GM06990 (cell line): ENCODE measurements at places on chromosomes 1 and 21.

DNA sequence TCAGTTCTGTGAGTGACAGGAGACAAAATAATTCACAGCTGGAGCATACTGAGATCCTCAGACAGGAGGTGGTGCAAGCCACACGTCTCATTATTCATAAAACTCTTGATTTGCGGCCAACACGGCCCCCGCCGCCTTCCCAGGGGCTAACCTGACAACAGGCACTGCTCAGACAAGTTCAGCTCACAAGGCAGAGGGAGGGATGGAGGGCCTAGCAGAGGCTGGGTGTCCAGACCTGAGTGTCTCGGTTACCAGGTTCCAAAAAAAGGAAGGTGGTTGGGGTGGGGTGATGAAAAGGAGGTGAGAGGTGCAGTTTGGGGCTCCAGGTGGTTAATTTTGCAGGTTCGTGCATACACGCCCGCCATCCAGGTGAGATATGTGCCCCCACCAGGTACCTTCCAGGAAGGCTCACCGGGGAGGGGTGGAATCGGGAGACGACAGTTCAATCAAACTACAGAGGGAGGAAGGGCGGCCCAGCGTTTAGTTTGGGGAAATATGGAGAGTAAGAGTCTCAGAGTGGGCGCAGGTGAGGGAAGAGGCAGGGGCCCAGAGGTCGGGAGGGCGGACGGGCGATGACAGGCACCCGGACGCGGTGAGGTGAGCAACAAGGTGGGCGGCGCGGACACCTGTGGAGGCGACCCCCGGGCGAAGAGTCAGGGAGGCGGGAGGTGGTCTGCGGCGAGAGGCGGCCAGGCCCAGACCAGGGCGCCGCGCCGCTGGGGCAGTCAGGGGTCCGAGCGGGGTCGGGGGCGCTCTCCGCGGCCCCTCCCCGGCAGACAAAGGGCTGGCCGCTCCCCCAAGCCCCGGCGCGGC, 629 bp downstream of the CTNNBIP1 start:
- DNase-seq: peak; percentile 38

DNA sequence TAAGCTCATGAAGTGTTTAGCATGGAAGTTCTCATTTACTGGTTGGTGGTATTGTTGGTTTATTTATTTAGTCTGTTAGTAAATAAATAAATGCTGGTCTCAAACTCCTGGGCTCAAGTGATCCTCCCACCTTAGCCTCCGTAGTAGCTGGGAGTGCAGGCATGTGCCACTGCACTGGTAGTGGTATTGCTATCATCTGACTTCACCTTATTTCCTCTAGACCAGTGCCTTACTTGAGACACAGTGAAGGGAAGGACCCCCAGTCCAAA, 1.4 kb upstream of the SLC2A1 start:
- no peak for DNase-seq

DNA sequence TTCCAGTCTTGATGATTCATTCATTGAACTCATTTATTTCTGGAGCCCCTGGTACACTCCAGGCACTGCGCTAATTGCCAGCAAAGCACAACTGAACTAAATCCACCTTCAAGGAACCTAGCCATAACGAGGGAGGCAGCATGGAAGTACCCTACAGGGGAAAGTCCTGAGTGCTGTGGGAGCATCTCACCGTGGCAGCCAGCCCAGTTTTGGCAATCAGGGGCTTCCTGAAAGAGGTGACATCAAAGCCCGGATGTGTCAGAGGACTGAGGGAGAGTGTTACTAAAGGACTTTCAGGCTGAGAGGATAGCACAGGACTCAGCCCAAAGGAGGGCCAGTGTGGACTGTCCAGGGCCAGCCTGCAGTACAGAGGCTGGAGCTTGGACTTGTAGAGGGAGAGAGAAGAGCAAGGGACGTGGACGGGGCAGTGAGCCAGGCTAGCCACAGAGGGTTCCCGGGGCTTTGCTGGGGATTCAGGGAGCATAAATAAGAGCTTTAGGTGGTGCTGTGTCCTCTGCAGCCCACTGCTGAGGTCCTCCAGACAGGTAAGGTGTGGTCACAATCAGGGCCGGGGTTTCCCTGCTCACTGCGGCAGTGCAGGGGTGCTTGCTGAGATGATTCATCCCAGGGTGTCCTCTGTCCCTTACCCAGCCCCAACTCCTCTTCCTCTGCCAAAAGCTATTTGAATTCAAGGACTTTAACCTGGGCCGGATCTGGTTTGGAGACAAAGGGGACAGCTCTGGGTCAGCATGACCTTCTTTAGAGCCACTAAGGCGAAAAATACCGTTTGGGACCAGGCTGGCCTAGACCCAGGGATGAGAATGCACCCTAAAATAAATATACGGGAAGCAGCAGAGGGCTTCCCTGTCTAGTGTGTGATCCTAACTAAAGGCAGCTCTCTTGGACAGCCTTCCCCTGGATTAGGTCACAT, 128.3 kb downstream of the EDEM3 start:
- DNase-seq: no peak

DNA sequence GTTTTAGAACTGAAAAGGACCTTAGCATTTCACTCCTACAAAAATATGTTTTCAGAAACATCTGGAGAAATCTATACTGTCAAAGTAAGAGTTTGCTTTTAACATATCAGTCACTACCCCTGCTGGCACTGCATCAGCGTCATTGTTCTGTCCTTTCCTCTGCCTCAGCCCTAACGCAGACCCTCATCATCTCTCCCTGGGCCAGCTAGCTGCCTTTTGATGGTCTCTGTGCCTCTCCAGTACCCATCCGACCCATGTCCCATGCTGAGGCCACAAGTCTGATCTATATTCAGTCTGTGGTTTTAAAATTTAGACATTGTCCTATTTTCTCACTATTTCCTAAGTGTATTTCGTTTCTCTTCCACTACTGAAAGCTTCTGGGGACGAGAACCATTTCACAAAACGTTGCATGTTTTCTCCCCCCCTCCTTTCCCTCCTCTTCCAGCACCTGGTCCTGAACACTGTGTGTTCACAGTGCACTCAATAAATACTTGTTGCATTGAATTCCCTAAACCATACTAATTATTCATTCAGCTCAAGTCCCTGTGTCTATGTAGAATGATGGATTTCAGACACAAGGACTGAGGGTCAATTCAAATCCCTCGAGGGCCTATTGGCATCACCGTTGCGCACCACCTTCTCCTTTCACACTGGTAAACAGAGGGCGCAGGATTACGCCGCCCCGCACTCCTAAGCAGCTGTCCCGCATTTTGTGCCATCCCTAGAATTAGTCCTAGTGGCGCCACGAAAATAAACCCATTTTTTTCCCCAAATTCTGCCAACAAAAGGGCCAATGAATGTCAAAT, 53.4 kb downstream of the CD2 start:
- DNase-seq: no peak

DNA sequence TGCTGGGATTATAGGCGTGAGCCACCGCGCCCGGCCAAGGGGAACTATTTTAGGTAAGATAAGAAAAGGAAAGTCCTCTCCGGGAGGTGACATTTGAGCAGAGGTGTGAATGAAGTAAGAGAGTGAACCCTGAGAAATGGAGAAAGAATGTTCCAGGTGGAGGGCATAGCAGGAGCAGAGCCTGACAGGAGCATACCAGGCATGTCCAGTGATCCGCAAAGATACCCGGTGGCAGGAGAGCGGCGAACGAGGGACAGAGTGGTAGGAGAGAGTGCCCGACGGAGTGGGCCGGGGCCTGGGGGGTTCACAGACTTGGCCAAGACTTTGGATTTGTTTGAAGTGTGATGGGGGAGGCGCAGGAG, 7.9 kb upstream of the RPS6KA1 start:
- DNase-seq: no peak

DNA sequence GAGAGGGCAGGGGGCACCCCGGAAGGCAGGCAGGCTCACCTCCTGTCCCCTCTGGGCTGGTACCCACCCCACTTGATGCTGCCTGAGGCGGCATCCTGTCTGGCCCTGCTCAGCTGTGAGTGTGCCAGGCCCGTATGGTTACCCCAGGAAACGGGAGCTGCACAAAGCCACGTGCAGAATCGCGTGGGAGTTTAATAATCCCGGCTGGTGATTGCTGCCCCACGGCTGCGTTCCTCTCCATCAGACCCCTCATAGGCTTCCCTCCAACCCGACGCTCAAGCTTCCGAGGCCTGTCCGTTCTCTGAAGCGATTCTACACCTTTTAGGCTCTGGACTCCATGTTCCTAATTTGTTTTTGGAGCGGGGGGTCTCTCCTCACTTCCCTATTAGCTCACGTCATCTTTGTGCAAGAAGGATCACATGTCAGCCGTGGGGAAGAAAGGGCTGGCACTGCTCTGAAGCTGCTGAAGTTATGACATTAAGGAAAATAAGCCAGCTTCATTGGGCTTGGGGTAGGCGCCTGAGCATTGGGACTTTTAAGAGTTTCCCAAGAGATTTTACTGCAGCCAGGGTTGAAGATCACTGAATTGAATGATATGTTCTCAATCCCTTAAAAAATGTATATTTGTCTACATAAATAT, 1.1 kb upstream of the B3GALT5 start:
- no peak for DNase-seq

DNA sequence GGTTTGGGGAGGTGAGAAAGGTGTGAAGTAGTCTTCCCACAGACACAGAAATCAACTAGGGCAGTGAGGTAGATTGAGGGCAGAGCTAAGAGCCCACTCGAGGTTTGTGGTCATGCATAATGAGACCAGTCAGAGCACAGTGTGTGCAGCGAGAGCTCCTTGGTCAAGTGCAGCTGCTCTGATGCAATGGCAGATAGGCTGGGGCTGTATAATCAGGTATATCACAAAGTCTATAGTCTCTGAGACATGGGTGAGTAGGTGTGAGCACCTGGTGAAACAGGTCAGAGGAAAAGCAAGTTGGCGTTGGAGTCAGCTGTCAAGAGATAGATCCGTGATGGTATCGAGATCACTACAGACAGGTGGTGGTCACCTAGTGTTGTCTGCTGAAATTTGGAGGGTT, 17.6 kb downstream of the DSCAM start:
- no peak for DNase-seq

GRCh38 chr21:32214654-32215305, 64.1 kb downstream of the MIS18A start:
- no peak for DNase-seq

DNA sequence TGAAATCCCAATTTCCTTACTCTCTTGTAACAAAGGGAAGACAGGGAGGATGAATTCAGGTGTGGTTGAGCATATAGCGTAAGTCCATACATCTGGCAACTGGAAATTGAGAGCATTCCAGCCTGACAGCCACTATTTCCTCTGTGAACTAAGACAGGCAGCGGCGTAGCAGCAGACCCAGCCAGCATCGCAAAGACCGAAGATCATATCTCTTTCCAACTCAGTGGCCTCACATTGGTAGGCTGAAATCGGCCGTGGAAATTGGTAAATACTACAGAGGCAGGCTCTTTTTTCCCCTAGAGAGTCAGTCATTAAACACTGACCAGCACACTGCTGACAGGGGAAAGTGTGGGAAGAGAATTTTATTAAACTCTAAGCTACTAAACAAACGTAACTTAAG, 43.4 kb downstream of the TARBP1 start:
- DNase-seq: no peak

- DNase-seq: no peak
Measured at GRCh38 chr1:115159958-115160357, 70.7 kb upstream of the TSPAN2 start.

- no peak for DNase-seq
Measured at GRCh38 chr1:36238433-36238832, 14.2 kb downstream of the THRAP3 start.

GRCh38 chr1:113302636-113303035, 87.7 kb upstream of the MAGI3 start:
- DNase-seq: no peak

DNA sequence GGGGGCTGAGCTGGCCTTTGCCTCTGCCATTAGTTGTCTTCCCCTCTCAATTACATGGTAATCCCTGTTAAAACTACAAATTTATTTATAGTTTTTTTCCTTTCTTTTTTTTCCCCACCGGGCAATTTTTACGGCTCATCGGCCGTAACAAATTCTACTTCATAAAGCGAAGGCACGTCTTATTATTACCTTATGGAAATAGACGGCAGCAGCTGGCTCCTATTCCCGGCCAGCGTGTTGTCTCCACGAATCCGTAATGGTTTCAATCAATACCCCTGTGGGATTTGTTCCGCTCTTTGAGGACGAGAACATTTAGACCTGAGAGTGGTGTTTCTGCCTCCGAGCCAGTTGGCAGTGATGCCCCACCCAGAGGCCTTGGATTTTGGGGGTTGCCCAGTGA, 52.4 kb upstream of the IGSF21 start:
- no peak for DNase-seq

DNA sequence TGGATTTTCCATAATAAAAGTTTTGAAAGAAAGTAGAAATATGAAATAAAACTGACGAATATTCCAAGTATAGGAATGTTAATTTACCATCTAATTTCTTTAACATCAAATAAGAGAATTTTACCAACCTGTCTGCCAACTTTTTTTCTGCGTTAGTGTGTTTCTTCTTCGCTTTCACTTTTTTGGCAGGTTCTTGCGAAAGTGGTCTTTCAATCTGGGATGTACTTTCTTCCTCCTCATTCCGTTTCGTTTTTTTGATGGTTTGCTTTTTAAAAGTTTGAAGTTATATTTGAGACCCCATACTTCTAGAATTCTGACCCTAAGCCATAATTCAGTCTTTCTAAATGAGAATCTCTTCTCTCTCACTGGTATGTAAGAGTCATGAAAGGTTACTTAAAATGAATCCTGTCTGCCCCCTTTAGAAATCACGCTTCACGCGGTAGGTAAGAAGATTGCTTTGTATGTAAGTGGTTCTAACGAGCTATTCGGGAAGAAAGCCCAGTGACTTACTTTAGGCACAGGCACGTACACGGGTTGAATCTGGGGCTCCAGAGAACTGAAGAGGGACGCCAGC, 580 bp downstream of the RBM34 start:
- no peak for DNase-seq

DNA sequence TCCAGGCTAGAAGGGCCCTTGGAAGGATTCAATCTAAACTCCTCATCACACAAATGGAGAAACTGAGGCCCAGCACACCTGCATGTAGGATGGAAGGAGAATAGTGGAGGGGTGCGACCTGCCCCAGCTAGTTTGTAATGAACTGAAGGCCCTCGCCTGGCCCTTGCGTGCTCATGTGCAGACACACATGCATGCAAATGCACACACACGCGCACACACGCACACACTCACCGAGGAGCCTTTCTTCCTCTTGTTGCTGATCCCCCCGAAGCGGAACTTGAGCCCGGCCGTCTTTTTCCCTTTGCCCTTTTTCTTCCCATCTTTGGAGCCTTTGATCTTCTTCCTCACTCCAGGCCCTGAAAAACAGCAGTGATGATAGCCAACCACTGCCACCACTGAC, 27.9 kb downstream of the CHD5 start:
- DNase-seq: no peak
